CD4-positive, CD25-positive, alpha-beta regulatory T cell (primary cell): ENCODE measurements at places on chromosomes 5 and 9. TPM values are rescaled to one million over a fixed set of nuclear protein-coding genes. Genes with fewer than 3 reads are reported as not detected.

Gene TAF1L
- total RNA-seq: not detected

Gene CDO1
- 1.7 TPM for total RNA-seq

Gene SLC6A18
- total RNA-seq: not detected

- no peaks in the 10 kb centered on the region for H3K4me1 ChIP-seq
- H3K4me3 ChIP-seq: no peak overlapping the region
- no peaks in the 10 kb centered on the region for H3K27me3 ChIP-seq
- H3K36me3 ChIP-seq: no peaks in the 10 kb centered on the region
Measured at GRCh38 chr9:70134360-70134759, 90.7 kb downstream of the MAMDC2 start.

DNA sequence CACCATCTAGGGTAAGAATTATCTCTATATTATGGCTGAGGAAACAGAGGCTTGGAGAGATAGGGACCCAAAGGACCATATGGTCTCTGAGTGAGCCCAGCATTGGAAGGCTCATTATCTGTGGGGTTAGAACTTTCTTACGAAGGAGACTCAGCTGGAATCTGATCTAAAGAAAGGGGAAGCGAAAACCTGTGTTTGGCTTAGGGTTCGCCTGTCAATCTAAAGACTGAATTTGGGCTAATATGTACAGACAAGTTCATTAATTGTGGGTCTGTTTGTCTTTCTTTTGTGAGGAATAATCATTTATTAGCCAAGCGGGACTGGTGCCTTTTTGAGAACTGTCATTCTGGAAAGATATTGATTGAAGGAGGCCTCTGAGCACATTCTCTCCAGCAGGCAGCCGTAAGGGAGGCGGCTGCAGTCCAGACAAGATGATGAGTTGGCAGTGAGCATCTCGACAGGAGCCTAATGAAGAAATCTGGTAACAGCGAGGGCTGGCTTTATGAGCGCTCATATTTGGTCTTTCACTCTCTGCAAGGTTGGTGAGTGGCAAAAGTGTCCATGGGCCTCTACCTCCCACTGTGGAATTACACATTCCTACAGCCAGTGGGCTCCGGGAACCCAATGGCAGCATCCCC lies 104.2 kb upstream of the GPR151 start:
- H3K27me3 ChIP-seq: no peaks in the 10 kb centered on the region
- no peaks in the 10 kb centered on the region for H3K36me3 ChIP-seq
- no peak for DNase-seq
